ENCODE measurements at places on chromosomes 5 and 9.

DNA sequence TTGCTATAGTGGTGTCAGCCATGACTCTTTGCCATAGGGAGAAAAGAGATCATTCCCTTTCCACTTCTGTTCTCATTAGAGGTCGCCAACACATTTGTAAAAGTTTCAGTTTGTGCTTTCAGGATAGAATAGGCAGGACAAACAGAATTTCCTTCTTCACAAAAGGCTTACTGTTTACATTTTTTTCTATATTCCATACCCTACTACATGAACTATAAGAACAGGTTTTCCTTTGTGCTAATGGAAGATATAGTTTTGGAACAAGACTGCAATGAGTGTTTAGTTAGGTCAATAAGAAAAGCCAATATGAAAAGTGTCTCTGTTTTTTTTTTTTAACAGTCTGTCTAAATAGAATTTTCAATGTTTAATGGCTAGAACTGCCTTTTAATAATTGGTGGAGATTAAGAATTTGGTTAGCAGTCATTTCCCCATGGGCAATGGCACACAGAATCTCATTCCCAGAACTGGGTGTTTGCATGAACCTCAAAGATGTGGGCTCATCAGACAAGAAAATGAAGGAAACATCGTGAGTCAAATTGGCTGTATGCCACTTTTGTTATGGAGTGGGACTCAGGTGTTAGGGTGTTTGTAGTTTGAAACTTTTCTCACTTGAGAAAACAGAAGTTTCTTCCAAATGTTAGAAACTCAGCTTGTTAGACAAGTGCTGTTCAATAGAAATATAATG lies 75.2 kb upstream of the PRLR start:
- DNase-seq: no peak

DNA sequence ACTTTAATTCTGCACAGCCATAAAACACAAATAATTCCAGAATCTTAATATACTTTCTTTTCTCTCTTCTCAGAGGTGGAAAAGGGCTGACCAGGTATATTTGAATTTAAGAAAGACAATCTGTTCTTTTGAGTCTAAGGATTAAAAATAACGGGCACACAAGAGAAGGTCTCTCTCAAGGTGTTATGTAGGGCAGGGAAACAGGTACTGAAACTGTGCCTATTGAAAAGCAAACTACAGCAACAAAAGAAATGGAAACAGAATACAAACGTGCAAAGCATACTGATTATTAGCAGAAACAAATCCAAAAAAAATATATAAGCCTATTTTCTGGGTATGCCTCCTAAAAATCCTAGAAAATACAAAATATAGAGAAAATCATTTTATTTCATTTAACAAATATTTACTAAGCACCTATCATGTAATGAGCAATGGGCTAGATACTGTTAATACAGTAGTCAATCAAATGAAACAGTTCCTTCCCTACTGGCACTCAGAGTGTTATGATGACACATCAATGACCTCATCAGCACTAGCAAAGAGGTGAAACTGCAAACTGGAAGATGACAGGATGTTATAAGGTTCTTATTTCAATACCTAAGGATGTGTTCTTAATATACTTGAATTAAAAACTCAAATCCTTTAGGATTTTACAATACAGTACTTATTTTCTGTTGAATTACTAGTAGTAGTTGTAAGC lies 87.7 kb downstream of the AUH start:
- no peak for DNase-seq

GRCh38 chr5:13809921-13810320 lies 134.6 kb downstream of the DNAH5 start:
- no peak for DNase-seq

- DNase-seq: no peak
Measured at GRCh38 chr5:151551985-151552384, 39.1 kb downstream of the FAT2 start.

- DNase-seq: no peak
Measured at GRCh38 chr5:68861099-68861498, 232.7 kb upstream of the SLC30A5 start.

- DNase-seq: no peak
Measured at GRCh38 chr5:104941030-104941645, 1378.5 kb upstream of the NUDT12 start.

GRCh38 chr5:54049963-54050362 lies 260.4 kb downstream of the ARL15 start:
- no peak for DNase-seq

DNA sequence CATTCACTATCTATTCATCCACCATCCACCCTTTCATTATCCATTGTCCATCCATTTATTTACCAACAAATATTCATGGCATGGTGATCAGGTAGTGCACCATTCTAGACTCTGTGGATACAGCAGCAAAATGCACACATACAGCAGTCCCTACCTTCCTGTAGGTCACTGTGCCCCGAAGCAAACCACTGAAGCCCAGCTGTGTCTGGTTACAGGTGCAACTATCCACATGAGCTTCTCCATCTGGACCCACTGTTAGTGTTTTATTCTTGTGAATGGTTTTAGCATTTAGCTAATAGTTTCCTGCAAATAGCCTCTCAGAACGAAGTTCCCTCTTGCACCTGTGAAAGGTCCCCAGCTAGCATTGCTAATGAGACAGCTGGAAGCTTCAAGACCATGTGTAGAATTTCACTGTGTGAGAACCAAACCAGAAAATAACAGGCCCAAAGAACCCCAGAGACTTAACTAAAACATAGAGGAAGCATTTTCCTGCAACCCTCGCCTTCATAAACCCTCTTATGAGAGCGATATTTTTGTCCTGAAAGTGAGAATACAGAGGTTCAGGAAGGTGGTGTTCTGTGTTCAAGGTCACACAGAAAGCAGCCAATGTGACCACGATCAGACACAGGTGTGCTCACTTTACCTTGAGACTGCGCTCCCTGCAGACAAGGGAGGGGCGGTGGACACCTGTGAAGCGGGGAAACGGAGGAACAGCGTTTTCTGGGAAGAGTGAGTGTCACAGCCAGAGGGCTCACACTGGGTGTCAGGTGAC lies 18.5 kb downstream of the PAEP start:
- DNase-seq: no peak

- no peak for DNase-seq
Measured at GRCh38 chr9:126375386-126375785, 48.8 kb downstream of the MVB12B start.

DNA sequence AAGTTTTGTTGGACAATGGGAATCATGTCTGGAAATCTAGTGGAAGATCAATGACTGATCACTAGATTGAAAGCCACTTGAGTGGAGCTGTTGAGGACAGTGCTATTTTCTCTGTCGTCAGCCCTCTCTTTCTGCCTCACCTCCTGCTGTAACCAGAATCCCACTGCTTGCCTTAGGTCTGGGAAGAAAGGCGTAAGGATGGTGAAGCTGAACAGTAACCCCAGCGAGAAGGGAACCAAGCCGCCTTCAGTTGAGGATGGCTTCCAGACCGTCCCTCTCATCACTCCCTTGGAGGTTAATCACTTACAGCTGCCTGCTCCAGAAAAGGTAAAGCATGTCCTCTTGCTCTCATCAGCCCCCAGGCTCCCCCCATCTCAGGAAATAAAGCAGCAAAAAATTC lies 1.1 kb downstream of the NSG2 start:
- DNase-seq: no peak

DNA sequence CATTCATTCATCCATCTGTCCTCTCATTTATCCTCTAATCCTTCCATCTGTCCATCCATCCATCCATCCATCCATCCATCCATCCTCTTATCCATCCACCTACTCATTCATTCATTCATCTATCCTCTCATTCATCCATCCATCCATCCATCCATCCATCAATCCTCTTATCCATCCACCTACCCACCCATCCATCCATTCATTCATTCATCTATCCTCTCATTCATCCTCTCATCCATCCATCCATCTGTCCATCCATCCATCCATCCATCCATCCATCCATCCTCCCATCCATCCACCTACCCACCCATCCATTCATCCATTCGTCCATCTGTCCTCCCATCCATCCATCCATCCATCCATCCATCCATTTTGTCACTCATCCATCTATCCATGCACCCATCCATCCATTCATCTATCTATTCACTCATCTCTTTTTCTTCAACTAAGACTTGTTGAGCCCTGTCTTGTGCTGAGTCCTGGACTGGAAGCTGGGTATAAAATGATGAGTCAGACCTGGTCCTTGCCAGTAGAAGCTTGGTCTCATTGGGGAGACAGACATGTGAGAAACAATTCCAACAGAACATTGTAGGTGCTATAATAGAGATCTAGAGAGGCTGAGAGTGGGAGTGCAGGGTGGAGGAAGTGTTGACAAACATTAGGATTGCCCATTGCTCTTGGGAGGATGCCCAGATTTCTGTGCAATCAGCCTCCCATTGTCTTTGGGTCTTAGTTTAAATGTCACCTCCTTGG lies 55.0 kb upstream of the IER5L start:
- no peak for DNase-seq

All from stimulated activated effector memory CD8-positive, alpha-beta T cell treated with anti-CD3 and anti-CD28 coated beads, Interleukin-12 subunit alpha, Interleukin-12 subunit beta, amount 100 ng/mL, for 72 hours (primary cell).